ENCODE measurements at places on chromosomes 1 and 21.
A peak's percentile ranks its signal among the peaks of the same experiment; 100 is the strongest.

DNA sequence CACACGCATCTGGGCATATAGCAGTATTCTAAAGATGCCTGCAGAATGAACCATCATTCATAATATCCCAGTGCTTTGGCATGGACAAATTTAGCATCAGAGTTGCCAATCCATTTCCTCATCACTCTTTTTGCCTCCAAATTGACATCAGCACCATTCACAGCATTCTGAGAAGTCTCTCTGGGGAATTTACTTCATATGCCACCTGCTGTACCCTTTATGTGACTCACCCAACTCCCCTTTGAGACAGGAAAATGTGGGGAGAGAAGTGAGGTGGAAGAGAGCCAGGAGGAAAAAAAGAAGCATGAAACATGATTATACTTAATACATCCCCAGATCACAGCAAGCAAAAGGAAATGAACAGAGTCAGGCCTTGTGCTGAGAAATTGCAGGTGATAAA, 37.4 kb downstream of the RAB3B start:
- DNase-seq: no peak

- no peak for DNase-seq
Observed at GRCh38 chr1:216293683-216294082, 129.6 kb downstream of the USH2A start.

DNA sequence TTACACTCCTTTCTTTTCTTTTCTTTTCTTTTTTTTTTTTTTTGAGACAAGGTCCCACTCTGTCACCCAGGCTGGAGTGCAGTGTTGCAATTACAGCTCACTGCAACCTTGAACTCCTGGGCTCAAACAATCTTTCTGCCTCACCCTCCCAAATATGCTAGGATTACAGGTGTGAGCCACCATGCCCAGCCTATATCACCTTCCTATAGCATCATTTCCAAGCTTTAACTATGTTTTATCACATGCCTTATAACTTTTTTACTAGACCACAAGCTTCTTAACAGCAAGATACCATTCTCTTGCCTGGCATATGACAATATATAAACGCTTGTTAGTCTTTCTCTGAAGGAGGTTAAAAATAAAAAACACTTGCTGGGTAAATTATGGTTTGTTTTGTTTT, 55.3 kb upstream of the MUTYH start:
- DNase-seq: no peak

GRCh38 chr21:31753949-31754707, 22.2 kb upstream of the SCAF4 start:
- DNase-seq: no peak

GRCh38 chr1:40394491-40395172, 21.1 kb downstream of the SMAP2 start:
- DNase-seq: no peak

- no peak for DNase-seq
Observed at GRCh38 chr1:178659789-178660208, 65.2 kb upstream of the RALGPS2 start.

- no peak for DNase-seq
Observed at GRCh38 chr1:207832796-207833195, 78.1 kb downstream of the CD34 start.

GRCh38 chr21:45554477-45555175, 12.4 kb upstream of the SLC19A1 start:
- peak; percentile 87 for DNase-seq

DNA sequence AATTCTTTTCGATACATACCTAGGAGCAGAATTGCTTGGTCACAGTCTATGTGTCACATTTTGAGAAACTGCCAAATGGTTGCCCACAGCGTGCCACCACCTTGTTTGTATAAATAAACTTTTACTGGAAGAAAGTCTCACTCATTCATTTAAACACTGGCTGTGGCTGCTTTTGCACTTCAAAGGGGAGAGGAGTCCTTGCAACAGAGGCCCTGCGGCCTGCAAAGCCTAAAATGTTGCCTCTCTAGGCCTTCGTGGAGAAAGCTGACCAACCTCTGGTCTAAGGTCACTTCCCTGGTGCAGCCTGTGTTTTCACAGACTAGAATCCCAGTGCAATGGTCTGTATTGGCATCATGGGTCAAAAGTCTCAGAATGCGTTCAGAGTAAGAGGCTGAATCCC, 8.3 kb downstream of the RIPK4 start:
- DNase-seq: no peak

DNA sequence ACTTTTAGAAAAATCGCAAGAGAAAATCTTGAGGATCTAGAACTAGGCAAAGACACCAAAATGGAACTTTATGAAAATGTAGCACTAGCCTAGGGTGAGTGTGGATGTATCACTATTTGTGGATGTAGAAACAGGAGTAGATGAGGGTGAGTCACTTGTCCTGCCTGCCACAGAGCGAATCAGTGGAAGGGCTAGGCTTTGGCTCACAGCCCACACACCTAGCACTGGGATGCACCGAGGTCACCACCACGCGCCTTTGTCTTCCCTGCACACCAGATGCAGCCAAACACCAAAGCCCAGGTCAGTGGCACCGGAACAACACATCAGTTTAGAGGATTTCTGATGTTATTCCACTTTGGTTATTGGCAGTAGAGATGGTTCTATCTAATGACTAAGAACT, 38.2 kb downstream of the PKNOX1 start:
- no peak for DNase-seq

DNA sequence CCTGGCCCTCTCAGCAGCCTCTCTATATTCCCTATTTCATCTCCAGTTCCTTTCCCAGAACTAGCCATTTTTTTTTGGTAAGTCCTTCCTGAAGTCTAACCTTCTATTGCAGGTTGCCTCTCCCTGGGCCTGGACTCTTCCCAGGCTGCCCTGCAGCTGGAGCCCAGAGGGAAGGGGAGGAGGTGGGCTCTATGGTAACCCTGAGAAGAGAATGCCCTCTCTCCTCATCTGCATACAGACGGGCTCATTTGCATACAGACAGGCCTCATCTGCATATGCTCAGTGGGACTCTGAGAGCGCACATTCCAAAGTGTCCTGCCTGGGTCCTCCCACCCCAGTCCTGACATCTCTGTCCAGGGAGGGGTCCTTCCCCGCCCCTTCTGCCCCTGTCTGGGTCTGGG, 32.7 kb downstream of the RHBG start:
- no peak for DNase-seq

GRCh38 chr1:154884869-154885701, 15.0 kb upstream of the KCNN3 start:
- no peak for DNase-seq

DNA sequence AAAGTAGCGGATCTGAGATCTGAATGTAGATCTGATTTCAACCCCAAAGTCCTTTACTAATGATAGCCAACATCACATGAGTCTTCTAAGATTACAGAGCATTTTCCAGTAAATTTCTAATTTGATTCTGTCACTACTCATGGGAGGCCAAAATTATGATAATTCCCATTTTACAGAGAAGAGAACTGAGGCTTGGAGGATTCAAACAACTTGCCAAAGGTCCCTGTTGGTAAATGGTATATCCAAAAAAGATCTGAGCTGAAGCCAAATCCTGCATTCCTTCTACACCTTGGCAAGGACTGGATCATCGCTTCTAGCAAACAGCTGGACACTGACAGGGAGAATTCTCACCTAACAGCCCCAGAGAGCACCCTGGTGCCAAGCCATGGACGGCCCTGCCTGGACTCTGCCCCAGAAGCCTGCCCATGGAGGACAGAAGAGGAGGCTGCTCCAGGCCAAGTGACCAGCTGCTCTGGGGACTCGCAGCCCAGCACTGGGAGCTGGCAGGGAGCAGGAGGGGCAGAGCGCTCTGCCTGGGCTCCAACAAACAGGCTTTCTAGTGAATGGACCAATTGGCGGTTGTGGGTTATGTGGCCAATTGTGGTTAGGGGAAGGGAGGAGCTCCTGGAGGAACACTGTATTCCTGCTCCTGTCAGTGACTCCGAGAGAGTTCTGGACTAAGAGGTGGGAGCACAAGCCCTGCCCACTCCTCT, 6.4 kb upstream of the CSF1 start:
- DNase-seq: no peak

DNA sequence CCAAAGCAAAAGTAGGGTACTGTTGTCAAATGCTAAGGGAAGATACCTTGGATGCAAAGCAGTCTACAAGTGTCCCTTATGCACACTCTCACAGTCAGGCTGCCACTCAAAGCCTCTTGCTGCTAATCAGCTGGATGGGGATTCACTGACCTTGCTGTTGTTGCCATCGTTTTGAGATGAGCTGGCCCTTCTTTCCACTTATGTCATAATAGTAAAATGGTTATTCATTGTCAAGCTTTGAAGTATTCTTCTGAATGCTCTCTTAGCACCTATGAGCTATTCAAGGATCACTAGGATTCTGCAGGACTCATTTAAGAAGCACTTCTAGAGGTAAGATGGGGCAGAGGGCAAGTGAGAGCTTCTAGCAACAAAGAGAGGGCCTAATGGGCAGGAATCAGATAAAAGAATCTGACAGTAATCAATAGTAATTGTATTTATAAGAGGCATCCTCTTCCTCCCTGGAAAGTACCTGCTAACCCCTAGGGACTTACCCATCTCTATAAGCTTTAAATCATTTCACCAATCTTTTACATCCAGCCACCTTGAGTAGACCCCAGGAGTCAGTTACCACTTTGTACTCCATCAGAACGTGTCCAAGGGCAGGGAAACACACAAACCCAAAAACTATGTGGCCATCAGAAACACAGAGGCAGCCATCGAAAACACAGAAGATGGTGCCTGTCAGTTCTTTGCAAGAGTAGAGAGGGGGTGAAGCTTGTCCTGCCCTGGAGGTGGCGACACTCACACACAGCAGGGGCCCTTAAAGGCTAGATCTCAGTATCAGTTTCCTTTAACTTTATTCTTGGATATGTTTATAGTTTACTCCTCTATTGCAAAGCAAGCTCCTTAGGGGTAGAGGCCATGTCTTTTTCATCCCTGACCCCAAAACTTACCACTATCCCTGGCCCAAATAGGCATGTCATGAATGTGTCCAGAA, 103.7 kb upstream of the NFIA start:
- peak; percentile 3 for DNase-seq

GRCh38 chr1:74654708-74655107, 18.9 kb downstream of the ERICH3 start:
- no peak for DNase-seq

DNA sequence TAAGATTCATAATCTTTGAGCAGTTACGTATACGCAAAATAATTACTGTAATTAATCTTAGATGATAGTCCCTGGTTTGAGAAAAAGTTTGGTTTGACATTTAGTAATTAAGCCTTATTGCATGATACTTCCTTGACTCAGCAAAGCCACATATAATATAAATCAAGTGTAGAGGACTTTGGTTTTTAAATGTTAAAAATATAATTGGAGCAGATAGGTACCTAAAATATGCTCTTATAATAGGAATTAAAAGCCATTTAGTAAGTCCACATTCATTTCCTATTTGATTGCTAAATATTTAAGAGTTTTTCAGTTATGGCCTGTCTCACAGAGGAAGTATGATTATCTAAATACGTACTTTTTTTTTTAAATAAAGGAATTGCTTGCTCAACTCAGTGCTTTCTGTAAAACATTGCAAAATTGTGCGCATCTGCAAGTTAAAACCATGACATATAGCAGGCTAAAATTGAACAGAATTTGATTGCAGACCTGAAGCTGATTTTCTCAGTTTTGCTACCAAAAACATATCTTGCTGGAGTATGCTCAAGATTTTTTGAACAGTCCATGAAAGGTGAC, 20.4 kb downstream of the RPE65 start:
- no peak for DNase-seq

GRCh38 chr1:15628003-15628402, 10.7 kb downstream of the DDI2 start:
- no peak for DNase-seq

DNA sequence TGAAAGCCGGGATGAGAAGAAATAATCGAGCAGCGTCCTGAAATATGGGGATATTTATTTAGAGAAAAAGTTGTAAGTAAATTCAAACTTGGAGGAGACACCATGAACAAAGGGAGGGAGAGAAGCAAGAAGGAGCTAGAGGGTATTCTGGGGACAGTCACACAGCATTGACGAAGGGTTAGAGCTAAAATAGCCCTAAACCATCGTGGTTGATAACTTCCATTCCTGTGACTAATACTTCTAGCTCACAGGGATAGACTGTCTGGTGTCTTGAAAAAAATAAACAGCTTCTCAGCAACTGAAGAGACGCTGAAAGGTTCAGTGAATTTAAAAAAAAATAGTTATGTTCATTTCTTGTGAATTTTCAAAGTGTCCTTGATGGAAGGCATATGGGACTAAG, 86.7 kb downstream of the LRRC53 start:
- DNase-seq: no peak

GRCh38 chr1:56326056-56326455, 253.3 kb downstream of the PLPP3 start:
- DNase-seq: no peak

DNA sequence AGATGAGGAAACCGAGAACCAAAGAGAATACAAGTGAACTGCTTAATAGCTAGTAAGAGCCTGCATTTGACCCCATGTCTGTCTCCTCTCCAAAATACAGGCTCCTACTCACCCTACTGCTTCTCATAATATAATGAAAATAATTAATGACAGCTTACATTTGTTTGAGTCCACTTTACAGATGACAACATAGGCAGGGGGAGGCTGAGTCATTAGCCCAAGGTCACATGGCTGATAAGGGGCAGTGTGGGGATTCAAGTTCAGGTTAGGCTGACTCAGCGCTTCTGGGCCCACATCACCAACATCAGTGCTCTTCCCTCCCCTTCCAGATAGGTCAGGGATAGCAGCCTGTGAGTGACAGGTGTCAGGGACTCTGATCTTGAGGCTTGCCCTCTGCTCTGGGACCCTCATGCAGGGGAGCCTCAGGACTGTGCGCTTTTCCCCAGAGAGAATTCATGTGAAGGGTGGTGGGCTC, 16.2 kb downstream of the AZIN2 start:
- no peak for DNase-seq

Data from activated T-helper 1 cell treated with anti-CD3 and anti-CD28 coated beads, Interleukin-2, amount 50 U/mL, for 16 hours (primary cell).